ENCODE measurements at places on chromosomes 6 and 20.

DNA sequence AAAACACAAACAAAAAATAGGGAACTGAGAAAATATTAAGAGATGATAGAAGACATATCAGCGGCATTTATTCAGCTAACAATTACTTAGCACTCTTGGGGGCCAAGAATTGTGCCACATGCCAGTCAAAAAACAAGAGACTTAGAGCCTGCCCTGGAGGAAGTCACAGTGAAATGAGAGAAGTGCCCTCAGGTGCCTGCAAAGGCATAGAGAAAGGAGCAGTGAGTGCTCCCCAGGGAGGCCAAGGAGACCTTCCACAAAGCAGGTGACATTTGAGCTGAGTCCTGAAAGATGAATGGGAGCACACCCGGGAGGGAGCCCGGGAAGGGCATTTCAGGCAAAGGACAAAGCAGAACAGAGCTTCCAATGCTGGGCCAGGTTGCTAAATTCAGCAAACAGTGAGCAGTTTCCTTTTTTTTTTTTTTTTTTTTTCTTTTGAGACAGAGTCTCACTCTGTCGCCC is 184.7 kb upstream of the JARID2 start:
- DNase-seq: no peak

DNA sequence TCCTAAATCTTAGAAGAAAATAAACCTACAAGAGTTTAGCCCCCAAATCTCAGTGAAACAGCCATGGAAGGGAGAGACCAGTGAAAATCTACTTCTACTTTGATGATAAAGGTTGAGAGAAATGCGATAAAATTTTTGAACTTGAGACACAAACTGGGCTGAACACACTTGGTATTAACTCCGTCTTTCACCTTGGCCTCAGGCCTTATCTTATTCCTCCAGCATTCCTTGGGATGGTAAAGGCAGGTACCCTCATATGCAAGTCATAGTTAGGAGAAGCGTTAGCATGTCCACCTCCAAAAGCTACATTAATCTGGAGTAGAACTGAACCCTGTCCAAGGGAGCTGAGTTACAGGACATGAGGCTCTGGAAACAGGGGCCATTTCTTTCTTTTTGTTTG is 1.2 kb upstream of the SPTLC3 start:
- no peak for DNase-seq

DNA sequence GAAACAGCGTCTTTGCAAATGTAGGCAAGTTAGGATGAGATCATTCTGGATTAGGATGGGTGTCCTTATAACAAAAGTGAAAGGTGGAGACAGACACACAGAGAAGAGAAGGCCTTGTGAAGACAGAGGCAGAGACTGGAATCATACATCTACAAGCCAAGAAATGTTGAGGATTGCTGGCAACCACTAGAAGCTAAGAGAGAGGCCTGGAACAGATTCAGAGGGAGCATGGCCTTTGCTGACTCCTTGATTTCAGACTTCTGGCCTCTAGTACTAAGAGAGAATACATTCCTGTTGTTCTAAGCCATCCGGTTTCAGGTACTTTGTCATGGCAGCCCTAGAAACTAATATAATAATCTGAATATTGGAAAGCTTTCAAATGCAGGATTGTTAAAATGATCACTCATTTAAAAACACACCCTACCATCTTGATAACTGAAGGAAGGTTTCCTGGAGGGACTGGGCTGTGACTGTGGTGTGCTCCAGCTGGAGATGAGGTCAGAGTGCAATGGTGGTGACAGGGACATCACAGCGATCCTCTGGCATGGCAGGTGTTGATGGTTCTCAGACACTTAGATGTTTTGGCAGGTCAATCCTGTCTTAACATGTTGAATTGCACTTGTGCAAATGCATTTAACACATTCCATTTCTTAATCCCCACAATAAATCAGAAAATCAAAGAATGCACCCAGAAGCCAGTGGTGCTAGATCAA is 25.1 kb downstream of the CD83 start:
- DNase-seq: no peak

GRCh38 chr6:151478670-151479069 is 15.1 kb upstream of the CCDC170 start:
- no peak for DNase-seq

DNA sequence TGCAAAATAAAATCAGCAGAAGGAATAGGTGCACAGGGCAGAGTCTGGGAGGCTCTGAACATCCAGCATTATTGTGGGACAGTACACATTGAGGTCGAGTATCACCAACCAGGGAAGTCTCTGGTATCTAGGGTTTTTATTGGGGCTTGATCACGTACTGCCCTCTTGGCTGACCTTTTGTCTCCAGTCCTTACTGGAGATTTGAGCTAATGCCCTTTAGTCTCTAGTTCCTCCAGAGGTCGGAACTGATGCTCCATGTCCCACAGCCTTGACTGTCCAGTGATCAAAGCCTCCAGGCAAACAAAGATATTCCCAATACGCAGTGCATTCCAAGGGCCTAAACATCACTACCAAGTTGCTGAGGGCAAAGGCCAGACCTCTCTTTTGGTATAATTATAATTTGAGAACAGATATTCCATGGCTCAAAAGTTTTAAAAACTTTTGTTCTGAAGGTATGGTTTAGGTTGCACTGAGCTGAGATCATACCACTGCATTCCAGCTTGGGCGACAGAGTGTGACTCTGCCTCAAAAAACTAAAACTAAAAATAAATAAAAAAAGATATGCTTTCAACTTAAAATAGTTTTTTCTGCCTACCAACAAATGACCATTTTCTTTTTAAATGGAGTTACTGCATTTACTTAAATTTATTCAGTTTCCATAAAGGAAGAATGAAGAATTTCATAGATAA is 56.9 kb upstream of the DYNLRB1 start:
- no peak for DNase-seq

DNA sequence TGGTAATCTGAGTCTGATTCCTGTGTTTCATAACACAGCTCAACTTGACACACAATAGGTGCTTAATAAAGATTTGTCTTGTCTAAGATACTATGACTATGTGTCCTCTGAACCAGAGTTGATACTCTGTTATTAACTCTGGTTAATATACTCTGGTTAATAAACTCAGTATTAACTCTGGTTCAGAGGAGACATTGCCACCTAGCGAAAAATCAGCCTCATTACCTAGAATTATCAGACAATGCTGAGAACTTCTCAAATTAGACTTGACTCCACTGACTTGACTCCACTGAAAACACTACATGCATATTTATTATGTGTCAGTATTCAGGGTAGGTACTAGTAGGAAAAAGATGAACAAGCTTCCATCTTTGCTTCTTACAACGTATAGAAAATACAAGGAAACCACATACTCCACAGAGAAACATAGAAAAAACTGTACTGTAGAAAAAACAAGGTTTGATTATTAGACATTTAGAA is 73.9 kb downstream of the AHI1 start:
- DNase-seq: no peak

- no peak for DNase-seq
Measured at GRCh38 chr6:25995507-25995906, 32.9 kb downstream of the TRIM38 start.

- no peak for DNase-seq
Measured at GRCh38 chr6:33746036-33746600, 587 bp downstream of the IP6K3 start.

DNA sequence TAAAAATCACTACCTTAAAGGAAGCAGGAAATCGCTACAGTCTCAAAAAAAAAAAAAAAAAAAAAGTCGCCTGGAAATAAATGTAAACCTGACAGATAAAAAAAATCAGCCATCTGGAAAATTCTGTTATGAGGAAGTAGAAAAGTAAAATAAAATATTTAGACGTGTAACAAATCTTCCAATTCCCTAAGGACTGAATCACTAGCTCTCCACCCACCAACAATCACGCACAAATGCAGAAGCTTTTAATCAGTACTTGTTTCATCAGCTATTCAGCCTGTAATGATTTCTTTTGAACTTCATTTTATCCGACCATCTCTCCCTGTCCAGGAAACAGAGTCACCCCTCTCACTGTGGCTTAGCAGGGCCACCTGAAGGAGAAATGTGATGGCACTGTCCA is 59.0 kb downstream of the SLC23A2 start:
- DNase-seq: no peak

GRCh38 chr20:59945175-59945574 is 5.0 kb downstream of the FAM217B start:
- no peak for DNase-seq

DNA sequence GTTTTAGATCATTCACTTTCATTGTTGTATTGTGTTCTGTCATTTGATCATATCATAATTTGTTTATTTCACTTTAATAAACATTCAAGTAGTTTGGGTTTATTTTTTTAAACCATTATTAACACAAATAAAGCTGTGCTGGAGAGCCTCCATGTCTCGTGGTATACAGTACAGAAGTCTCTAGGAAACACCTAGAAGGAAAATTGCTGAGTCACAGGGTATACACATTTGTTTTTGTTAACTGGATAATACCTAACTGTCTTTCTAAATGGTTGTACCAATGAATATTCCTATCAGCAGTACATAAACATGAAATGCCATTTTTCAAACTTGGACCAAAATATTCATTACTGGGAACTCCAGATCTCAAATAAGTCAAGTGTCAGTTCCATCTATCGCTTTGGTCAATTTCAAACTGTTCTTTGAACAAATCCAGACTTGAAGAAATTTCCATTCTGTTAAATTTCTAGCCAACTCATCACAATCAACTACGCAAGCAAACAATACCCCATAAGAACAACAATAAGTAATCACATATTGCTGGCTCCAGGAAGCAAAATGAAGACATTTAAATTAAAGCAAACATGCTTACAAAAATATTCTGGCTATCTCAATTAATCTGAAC is 138.1 kb downstream of the ATXN1 start:
- DNase-seq: no peak

- DNase-seq: peak; percentile 31
Measured at GRCh38 chr6:24402697-24403500, at the start of gene MRS2. Gene MRS2 (plus strand): TSS chr6:24402936. CDS start chr6:24403047, 111 bp downstream.

GRCh38 chr6:112027942-112028674 is 25.8 kb upstream of the CCN6 start:
- DNase-seq: no peak

DNA sequence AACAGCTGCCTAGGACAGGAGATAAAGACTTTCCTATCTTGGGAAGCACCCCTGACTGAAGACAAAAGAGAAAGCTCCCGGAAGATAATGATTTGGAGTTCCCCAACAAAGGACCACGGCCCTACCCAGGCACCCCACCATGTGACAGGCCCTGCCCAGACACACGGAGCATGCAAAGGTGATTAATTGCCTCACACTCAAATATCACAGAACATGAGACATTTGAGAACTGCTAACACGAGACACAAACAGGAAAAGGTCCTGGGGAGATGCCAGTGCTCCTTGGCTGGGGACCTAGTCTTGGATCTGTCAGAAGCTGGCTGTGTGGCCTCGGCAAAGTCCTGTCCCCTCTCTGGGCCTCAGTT is 82.5 kb upstream of the PTPN1 start:
- DNase-seq: no peak

GRCh38 chr6:166156942-166157341 is 10.7 kb downstream of the TBXT start:
- no peak for DNase-seq

DNA sequence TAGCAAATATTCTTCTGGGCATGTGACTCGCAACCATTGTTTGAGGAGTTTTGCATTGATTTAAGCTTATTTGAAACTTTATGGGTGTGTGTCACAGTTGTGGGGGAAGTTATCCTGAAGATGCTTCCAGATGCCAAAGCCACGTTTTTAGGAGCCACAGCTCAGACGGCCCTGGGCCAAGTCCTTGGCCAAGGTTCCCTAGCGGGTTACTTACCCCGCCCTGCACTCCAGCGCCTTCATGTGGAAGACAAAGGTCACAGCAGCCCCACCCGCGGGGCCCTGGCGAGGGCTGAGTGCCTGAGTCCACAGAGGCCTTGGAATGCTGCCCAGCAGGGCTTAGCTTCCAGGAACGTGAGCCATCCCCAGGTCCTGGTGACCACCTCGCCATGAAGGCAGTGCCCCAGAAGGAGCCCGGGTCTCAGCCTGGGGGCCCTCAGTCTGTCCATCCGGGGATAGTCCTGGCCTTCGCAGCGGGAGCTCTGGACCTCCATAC is 308.3 kb downstream of the CDH4 start:
- DNase-seq: no peak

- no peak for DNase-seq
Measured at GRCh38 chr20:8870652-8871051, 198.2 kb upstream of the PLCB4 start.

- DNase-seq: no peak
Measured at GRCh38 chr6:16634855-16635254, 126.4 kb downstream of the ATXN1 start.

DNA sequence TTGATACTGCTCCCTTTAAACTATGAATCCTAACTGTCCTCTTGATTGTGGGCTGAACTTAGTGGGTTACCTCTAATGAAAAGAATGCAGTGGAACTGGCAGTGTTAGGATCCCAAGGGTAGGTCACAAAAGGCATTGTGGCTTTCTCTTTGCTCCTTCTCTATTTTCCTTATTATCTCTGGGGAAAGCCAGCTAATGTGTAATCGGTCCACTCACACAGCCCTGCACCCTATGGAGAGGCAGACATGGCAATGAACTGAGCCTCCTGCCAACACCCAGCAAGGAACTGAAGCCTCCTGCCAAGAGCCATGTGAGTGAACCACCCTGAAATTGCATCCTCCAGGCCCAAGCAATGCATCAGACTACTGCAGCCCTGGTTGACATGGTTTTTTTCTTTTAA is 24.6 kb upstream of the ZNF133 start:
- DNase-seq: no peak

- no peak for DNase-seq
Measured at GRCh38 chr6:106173124-106173879, 87.2 kb downstream of the PRDM1 start.

DNA sequence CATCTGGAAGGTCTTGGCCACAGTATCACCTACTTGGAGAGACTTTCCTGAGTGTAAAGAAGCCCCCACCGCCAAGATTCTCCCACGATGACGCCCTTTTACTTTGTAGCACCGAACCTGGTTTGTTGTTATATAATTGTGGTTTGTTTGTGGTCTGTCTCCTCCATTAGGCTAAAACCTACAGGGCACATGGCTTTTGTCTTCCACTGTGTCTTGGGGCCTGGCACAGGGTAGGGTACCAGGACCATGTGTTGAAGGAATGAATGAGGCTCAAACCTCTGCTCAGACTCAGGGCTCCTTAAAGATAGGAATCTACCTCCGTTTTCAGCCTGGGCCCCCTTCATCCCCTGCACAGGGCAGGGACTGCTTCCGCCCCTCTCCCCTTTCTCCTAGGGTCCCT is 59.4 kb upstream of the CCDC167 start:
- DNase-seq: no peak
